ENCODE measurements at places on chromosomes 11 and 22.

- no peak for DNase-seq
Measured at GRCh38 chr11:79237703-79238102, 203.1 kb downstream of the TENM4 start.

GRCh38 chr11:71435278-71435951 lies 12.8 kb downstream of the DHCR7 start:
- DNase-seq: no peak

DNA sequence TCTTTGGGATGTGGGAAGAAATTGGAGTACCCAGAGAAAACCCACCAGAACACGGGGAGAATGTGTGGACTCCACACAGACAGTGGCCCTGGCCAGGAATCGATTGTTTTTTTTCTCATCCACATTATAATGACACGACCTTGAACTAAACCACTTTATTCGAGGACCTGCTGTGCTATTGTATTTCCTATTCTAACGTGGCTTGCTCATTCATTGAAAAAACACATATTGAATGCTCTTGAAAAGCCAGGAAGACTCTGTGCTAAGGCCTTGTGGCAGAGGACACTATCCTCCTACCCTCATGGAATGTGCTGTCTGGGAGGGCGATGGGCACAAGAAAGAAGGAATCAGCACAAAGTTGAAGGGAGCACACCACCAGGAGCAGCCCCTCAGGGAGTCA lies 9.1 kb upstream of the SREBF2 start:
- no peak for DNase-seq

GRCh38 chr11:96794152-96794551 lies 404.3 kb downstream of the JRKL start:
- no peak for DNase-seq

DNA sequence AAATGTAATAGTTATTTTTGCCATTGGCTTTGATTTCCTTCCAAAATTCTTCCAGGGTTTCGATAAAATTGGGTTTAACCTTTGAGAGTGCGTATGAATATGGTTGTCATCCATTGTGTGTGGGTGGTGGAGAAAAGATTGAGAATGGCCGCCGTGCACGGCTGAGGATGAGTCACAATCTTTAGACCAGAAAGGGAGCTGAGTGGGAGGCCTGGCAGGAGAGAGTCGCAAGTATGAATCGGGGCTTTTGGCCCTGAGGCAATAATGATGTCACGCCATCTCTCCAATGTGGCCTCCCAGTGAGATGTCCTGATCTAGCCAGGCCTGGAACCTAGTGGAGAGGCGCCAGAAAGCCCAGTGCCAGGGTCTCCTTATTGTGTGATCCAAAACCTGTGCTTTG lies 33.1 kb upstream of the SMPD1 start:
- DNase-seq: no peak

- no peak for DNase-seq
Measured at GRCh38 chr11:56624661-56625110, 10.0 kb upstream of the OR5M1 start.

DNA sequence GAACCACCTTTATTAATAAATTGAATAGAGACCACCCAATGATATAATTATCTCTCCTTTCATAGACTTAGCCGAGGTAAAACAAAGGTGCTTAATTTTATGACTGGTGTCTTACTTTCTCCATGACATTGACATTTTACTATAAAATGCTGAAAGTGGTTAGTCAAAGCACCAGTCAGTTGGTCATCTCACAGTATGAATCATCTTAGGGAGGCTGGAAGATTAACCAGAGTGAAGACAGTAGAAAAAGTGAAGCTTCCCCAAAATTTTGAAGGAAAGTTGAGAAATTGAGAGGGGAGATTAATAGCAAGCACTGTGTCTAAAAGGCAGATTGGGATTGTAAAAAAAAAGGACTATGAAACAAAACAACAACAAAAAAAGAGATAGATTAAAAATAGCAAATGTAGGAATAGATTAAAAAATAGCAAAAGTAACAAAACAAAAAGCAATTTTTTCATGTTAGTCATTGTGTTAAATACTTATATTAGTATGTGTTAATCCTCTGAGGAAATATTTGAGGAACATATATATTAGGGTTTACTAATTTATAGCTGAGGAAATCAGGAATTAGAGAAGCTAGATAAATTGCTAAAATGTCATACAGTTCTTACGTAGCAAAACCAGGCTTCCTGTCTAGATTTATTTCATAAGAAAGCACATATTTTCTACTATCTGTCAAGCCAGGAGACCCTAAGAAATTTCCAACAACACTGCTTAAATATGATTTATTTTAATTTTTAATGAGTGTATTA lies 557.3 kb upstream of the ANO5 start:
- DNase-seq: no peak
